Cortex of kidney (tissue), 1 donor: ENCODE measurements at places on chromosomes 6 and 20.

- no peak for DNase-seq
Measured at GRCh38 chr6:2940010-2940850, 31.1 kb downstream of the SERPINB6 start.

- DNase-seq = no peak
Measured at GRCh38 chr6:151679081-151679480, 128.4 kb upstream of the ESR1 start.

- no peak for DNase-seq
Measured at GRCh38 chr6:110039981-110040383, 61.9 kb downstream of the GPR6 start.

- no peak for DNase-seq
Measured at GRCh38 chr20:58359441-58359840, 29.6 kb upstream of the VAPB start.

GRCh38 chr6:4687989-4688947 is 87.9 kb upstream of the CDYL start:
- DNase-seq = no peak

- no peak for DNase-seq
Measured at GRCh38 chr6:115272311-115272710, 788.4 kb downstream of the FRK start.

GRCh38 chr6:34338811-34339210 is 53.7 kb downstream of the NUDT3 start:
- DNase-seq = no peak

DNA sequence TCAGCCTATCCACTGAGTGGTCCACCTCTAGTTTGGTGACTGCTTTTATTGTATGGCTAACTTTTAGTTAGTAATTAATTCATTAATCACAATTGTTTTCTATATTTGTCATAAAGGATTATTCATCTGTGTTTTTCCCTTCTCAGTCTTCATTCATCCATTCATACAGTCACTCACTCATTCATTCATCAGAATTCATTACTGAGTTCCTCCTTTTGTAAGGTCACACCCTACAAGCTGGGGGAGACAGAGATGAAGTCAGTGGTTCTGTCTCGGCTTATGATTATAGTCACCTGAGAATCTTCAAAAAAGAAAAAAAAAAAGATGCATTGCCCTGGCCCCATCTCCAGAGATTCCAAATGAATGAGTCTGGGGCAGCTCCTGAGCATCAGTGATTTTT is 257.1 kb downstream of the ADGB start:
- no peak for DNase-seq

GRCh38 chr6:158714706-158715105 is 64.9 kb downstream of the SYTL3 start:
- no peak for DNase-seq

GRCh38 chr20:45905505-45906079 is 6.4 kb downstream of the PLTP start:
- no peak for DNase-seq

- no peak for DNase-seq
Measured at GRCh38 chr6:12458558-12458957, 168.4 kb downstream of the EDN1 start.

- no peak for DNase-seq
Measured at GRCh38 chr6:141587482-141588266, 545.1 kb upstream of the GJE1 start.

GRCh38 chr6:129859524-129859923 is 1.6 kb downstream of the TMEM244 start:
- no peak for DNase-seq

- DNase-seq = no peak
Measured at GRCh38 chr6:55397986-55398385, 70.7 kb downstream of the GFRAL start.

DNA sequence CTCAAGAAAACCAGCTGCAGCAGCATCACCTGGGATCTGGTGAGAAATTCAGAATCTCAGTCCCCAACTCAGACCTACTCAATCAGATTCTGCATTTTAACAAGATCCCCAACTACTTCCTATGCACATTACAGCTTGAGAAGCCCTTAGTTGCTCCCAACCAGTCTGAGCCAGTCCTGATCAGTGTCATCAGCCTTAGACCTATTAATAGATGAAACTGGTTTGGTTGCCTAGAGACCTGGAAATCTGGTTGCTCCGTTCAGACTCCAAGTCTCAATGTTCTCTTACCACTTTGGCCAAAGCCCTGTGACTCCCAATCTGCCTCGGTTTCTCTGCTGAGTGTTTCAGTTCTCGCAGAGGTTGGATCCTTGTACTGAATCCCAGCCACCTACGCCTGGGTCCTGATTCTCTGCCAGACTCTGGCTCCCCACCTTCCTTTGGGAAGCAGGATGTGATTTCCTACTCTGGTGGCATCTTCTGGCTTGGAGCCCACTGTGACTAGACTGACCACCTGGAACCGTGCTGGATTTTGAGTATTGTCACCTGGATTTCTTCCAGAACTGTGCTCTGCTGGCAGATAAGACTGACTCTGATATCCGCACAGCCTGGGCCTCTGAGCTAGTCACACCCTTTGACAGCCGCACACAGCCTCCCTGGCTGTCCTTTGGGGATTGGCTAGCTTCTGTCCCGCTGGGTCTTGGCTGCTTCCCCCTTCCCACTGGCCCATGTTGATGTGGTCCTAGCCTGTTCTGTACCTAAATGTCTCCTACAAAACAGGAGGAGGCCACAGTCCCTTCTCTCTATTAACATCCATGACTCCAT is 20.3 kb upstream of the ATXN1 start:
- DNase-seq = no peak

- no peak for DNase-seq
Measured at GRCh38 chr6:85660181-85660611, 17.5 kb upstream of the SYNCRIP start.

GRCh38 chr20:37393196-37393862 is 47.4 kb downstream of the SRC start:
- no peak for DNase-seq

- no peak for DNase-seq
Measured at GRCh38 chr6:121917834-121918559, 481.5 kb upstream of the HSF2 start.

GRCh38 chr6:64040113-64040512 is 404.5 kb downstream of the PHF3 start:
- DNase-seq = no peak

DNA sequence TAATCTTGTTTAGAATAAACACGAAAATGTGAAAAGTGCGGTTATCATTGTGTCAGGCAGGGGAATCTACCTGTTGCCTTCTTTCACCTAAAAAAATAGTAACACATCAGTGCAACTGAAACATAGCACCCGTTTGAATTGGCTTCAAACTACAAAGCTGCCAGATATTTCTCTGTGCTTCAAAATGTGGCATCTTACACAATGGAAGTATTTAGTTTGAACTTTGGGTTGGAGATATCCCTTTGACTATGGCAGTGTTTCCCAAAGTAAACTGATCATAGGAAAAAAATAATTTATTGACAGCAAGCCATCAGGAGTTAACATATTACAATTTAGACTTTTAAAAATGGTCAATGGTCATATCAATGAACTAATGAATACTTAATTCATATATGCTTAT is 3.6 kb downstream of the PPP1R3G start:
- no peak for DNase-seq

GRCh38 chr6:156760377-156760776 is 16.8 kb upstream of the ARID1B start:
- DNase-seq = no peak

DNA sequence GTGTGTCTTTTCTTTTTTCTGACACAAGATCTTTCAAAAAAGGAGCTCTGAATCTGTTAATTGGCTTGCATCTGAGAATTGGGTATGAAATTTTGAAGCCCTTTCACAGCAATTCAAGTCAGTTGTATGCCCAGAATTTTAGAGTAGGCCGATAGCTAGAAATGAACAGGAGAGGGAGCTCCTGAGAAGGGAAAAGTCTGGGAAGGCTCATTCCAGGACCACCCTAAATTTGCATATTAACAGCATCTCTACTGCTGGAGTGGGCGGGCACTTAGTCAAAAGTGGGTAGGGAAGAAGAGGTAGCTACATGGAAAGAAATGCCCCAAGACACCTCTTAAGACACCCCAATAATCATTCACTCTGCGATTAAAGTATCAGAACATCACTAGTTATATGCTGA is 928.3 kb downstream of the TBC1D32 start:
- DNase-seq = no peak

GRCh38 chr20:8287340-8287739 is 155.3 kb downstream of the PLCB1 start:
- no peak for DNase-seq

DNA sequence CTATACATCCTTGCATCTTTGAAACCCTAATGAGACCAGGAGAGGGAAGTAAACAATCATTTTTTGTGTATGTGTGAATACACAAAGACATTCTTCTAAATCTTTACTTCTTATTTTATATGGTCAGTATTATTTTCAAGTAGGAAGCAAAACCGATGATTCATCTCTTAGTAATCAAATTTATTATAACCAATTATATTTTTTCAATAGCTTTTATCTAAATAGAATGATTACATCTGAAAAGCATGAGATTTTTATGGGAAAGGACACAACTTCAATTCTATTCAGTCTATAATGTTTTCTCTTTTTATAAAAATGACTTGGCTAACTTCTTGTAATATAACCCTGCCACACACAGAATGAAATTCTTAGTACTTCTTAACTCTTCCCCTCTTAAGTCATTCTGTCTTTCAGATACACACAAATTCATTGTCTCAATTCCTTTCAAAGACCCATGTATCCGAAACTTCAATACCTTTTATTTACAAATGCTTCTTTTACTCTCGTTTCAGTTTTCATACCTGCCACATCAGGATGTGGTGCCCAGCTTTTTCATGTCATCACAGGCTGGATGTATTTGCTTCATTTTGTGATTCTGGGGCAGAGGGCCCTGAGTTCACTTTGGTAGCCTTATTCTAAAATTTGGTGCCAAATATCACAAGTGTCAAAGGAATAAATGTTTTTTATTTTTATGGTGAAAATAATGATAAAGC is 227.0 kb downstream of the PHF3 start:
- no peak for DNase-seq

GRCh38 chr6:30583921-30584320 is 12.7 kb downstream of the ABCF1 start:
- DNase-seq = no peak

DNA sequence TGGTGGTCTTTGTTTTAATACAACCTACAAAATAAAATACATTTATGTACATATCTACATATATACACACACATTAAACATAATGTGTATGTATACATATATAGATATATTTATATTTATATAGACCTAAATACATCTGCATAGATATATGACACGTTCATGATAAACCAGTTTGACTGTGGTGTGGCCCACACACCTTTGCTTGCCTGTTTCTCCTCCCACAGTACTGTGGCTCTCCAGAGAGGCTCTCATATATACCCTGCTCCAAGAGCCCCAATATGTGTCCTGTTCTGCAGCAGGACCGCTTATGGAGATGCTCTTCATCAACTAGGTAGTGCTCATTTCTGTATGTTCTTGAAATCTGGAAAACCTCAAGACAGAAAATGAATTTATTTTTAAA is 207.0 kb downstream of the KCNQ5 start:
- DNase-seq = no peak

DNA sequence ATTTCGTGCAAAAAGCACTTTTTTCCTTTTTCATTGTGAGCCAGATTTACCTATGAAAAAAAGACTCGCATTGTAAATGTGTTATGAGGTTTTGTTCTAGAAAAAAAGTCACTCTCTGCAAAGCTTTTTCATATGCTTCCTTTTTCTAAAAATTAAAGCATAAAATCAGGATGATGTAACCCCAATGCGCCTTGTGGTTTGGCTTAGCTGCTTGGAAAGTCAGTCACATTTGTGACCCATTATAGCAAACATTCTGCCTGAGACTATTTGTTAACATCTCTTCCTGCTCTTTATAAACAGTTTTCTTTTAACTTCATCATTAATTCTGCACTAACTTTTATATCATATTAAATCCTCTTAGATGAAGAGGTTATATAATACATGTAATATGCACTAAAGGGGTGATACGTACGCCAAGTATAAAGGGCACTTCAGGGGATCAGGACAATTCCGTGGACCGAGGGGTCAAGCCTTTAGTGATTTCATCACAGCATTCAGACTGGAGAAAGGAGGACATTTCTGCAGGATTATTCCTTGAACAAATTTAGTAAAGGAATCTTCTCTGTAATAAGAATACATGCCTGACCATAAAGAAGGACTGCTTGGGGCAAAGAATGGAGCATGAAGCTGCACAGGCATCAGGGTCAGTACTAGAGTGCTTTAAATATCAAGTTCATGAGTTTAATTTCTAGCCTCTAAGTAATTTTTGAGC is 48.1 kb upstream of the SMLR1 start:
- DNase-seq = no peak

- no peak for DNase-seq
Measured at GRCh38 chr6:18259675-18260447, 4.5 kb downstream of the DEK start.

- DNase-seq = no peak
Measured at GRCh38 chr20:2005359-2005758, 11.5 kb upstream of the PDYN start.

DNA sequence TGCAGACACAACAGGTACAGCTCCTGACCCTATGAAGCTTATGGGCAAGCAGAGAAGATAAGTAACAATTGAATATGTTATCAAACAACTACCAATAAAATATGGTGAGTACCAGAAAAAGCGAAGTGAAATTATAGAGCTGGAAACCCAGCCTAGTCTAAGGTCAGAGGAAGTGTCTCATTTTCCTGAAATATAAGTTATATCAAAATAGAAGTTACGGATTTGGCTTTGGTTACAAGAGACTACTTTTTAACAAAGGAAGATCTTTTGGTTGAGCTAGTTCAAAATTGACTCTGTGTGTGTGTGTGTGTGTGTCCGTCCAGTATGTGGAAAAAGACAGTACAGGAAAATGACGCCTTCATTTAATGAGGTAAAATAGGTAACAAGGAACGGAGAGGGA is 8.9 kb downstream of the STX11 start:
- no peak for DNase-seq

GRCh38 chr6:106087548-106088325 is 1.6 kb downstream of the PRDM1 start:
- no peak for DNase-seq

DNA sequence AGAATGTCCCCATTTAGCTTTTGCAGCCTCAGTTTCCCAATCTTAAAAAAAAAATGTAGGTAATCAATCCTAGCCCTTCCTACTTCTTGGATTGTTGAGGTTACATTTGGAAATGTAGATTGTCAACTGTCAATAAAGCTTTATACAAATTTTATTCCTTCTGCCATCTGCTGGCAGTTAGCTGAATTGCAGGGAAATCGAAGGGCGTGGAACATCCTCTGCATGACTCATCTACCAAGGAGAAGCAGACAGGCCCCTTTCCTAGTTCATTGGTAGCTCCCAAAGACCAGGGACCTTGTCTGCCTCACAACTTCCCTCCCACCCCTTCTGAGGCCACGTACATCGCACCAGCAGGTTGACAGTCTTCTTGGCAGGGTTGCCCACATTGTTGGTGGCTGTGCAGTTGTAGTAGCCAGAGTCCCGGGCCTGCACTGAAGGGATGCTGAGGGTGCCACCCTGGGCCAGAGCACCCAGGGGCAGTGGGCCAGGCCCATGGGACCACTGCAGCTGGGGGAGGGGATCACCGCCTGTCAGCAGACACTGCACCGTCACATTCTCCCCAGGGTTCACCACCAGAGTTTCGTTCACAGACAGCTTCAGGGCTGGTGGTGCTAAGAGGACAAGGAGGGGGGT is 43.6 kb downstream of the MDGA1 start:
- no peak for DNase-seq
